Aorta (tissue), 5 donors: ENCODE measurements at places on chromosomes 5 and 9. TPM values are rescaled to one million over a fixed set of nuclear protein-coding genes. Genes with fewer than 3 reads are reported as not detected.

DNAH5 gene
- 0.03 TPM for polyA plus RNA-seq

GABRB2 gene
- 0.03 TPM for polyA plus RNA-seq

ITGA2 gene
- 2.0 TPM for polyA plus RNA-seq

CNTLN gene
- polyA plus RNA-seq: 2.6 TPM

SLCO4C1 gene
- polyA plus RNA-seq: not detected

CA9 gene
- 0.79 TPM for polyA plus RNA-seq

DNA sequence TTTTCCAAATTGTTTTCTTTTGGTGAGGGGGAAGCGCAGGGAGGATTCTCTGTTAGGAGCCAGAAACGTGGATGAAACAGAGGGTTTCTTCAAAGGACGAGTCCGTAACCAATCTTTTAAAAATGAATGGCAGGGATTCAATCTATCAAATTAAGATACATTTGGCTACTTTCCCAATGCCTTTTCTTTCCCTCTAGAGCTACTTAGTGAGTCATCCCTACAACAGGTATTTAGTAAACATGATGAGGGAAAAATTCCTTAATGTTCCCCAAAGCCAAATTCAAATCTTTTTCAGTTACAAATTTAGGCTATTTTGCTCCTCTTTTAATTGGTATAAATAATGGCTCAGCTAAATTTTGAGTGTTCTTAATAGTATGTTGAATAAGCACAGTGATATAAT, 366.4 kb upstream of the RIOK2 start:
- H3K4me1 ChIP-seq: no peaks in the 10 kb centered on the region
- H3K27me3 ChIP-seq: no peaks in the 10 kb centered on the region
- H3K4me3 ChIP-seq: no peak overlapping the region
- H3K27ac ChIP-seq: no peak overlapping the region

DNA sequence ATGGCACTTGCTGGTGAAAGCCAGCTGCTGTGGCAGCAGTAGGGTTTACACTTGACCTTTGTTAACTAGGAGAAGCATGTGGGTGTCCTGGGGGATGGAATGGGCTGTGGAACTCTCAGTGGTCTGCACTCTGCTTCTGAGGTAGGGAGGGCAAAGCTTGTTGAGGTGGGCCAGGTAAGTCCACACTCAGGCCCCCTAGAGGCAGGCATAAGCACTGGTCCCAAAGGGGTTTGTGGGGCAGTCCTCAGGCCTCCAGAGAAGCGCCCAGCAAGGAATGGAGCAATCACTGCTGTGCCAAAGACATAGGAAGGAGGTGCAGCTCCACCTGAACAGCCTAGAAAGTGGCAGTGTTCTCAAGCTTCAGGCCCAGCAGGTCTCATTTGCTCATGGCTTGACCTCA, 34.7 kb downstream of the INSL4 start:
- peaks cover 2% of the 10 kb centered on the region for H3K4me1 ChIP-seq
- DNase-seq: no peak
- H3K4me3 ChIP-seq: no peak overlapping the region
- H3K27me3 ChIP-seq: no peaks in the 10 kb centered on the region
- H3K36me3 ChIP-seq: no peaks in the 10 kb centered on the region

- no peak overlapping the region for H3K4me3 ChIP-seq
- H3K27me3 ChIP-seq: no peaks in the 10 kb centered on the region
- no peak overlapping the region for H3K27ac ChIP-seq
These were observed 31.1 kb downstream of the UBE2D2 start for GRCh38 chr5:139592289-139592688.

DNA sequence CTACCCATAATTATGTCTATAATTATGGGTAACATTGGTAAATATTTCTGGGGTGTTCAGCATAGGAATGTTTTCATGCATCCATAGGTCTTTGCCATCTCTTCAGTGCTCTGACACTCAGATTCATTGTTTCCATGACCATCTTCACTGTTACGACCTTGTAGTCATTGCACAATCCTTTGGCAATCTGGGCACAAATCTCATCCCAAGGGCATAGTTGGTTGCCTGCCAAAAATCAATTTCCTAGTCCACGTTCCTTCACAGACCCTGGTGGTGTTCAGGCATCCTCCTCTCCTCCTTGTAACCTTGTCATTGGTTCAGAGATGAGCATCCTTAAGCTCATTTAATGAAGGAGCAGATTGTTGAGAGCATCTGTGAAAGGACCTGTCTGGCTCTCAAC, 1400.7 kb downstream of the CDH12 start:
- no peaks in the 10 kb centered on the region for H3K27me3 ChIP-seq
- no peaks in the 10 kb centered on the region for H3K36me3 ChIP-seq
- H3K4me1 ChIP-seq: no peaks in the 10 kb centered on the region
- H3K27ac ChIP-seq: no peak overlapping the region
- H3K4me3 ChIP-seq: no peak overlapping the region
- DNase-seq: no peak

GRCh38 chr9:12403721-12404120, 289.5 kb upstream of the TYRP1 start:
- DNase-seq: no peak
- H3K4me3 ChIP-seq: no peak overlapping the region
- no peaks in the 10 kb centered on the region for H3K36me3 ChIP-seq
- no peaks in the 10 kb centered on the region for H3K27me3 ChIP-seq

- no peak overlapping the region for H3K4me3 ChIP-seq
- H3K36me3 ChIP-seq: peaks cover 3% of the 10 kb centered on the region
- H3K4me1 ChIP-seq: no peaks in the 10 kb centered on the region
- no peaks in the 10 kb centered on the region for H3K27me3 ChIP-seq
- DNase-seq: no peak
These were observed 39.9 kb upstream of the MTMR12 start for GRCh38 chr5:32352685-32353084.

GRCh38 chr5:137332296-137332695, 166.8 kb downstream of the SPOCK1 start:
- H3K27me3 ChIP-seq: no peaks in the 10 kb centered on the region
- no peaks in the 10 kb centered on the region for H3K36me3 ChIP-seq
- no peak overlapping the region for H3K4me3 ChIP-seq
- no peak for DNase-seq
- H3K27ac ChIP-seq: no peak overlapping the region
- no peaks in the 10 kb centered on the region for H3K4me1 ChIP-seq

DNA sequence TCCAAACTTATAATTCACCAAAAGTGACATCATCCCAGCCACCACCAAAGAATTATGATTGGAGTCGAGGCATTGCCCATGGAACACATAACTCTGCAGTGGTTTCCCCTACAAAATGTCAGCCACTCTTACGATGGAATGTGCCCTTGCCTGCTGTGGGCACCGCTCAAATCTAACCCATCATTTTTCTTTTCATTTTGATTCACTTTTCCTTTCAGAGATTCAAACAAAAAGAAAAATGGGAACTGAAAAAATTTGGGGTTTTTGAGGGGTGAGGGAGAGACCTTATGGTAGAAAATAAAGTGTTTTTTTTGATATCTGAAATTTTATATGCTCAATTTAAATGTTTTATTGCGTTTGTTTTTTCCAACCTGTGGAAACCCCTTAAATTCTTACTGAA, 28.1 kb downstream of the SMARCA2 start:
- H3K36me3 ChIP-seq: peaks cover 10% of the 10 kb centered on the region
- H3K4me1 ChIP-seq: no peaks in the 10 kb centered on the region
- no peak for DNase-seq
- H3K27me3 ChIP-seq: no peaks in the 10 kb centered on the region
- H3K4me3 ChIP-seq: no peak overlapping the region

GRCh38 chr9:98563988-98564387, 144.7 kb downstream of the GABBR2 start:
- no peak overlapping the region for H3K27ac ChIP-seq
- no peaks in the 10 kb centered on the region for H3K27me3 ChIP-seq
- H3K4me1 ChIP-seq: no peaks in the 10 kb centered on the region
- no peak for DNase-seq
- no peaks in the 10 kb centered on the region for H3K36me3 ChIP-seq
- H3K4me3 ChIP-seq: no peak overlapping the region

DNA sequence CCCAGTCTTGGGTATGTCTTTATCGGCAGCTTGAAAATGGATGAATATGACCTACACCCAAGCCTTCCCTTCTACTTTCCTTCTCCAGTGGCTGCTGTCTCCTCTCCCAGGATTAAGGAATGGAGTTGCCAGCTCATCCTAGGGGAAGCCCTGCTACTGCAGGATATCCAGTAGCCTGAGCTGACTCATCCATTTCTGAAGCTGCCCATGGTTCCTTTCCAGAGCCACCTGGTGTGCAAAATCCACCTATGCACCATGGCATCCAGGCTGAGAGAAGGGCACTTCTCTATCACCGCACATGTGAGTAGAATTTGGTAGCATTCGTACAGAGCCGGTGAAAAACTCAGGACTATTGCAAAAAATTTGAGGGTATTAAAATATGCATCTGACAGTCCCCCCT, 290.8 kb downstream of the YTHDC2 start:
- H3K36me3 ChIP-seq: no peaks in the 10 kb centered on the region
- peaks cover 2% of the 10 kb centered on the region for H3K4me1 ChIP-seq
- DNase-seq: no peak
- H3K27ac ChIP-seq: no peak overlapping the region
- H3K4me3 ChIP-seq: no peak overlapping the region

DNA sequence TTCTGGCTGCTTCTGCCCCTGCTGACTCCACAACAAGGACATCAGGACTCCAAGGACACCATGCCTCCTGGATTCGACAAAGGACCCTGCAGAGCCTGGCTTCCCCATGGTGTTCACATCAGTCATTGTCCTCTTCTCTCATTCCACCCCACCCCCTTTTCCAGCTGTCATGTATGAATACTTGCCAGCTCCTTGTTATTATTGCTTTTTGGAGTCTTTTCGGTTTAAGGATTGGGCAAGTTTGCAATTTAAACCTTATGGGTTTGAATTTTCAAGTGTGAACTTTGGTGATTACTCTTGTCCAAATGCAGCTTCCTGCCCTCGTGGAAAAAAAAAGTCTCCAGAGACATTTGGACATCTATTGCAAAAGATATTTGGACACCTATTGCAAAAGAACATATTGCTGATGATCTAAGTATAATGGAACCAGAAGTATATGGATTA, 14.2 kb upstream of the LVRN start:
- H3K4me3 ChIP-seq: no peak overlapping the region
- DNase-seq: no peak
- H3K36me3 ChIP-seq: no peaks in the 10 kb centered on the region
- no peaks in the 10 kb centered on the region for H3K27me3 ChIP-seq
- H3K27ac ChIP-seq: no peak overlapping the region

GRCh38 chr5:61327760-61328753, 4.0 kb upstream of the ZSWIM6 start:
- H3K4me3 ChIP-seq: no peak overlapping the region
- no peaks in the 10 kb centered on the region for H3K4me1 ChIP-seq
- H3K27me3 ChIP-seq: no peaks in the 10 kb centered on the region
- no peak overlapping the region for H3K27ac ChIP-seq
- no peak for DNase-seq

GRCh38 chr5:139765409-139766217, 30.0 kb upstream of the PSD2 start:
- H3K36me3 ChIP-seq: no peaks in the 10 kb centered on the region
- no peak overlapping the region for H3K4me3 ChIP-seq
- H3K27ac ChIP-seq: no peak overlapping the region
- peak; percentile 85 for DNase-seq

DNA sequence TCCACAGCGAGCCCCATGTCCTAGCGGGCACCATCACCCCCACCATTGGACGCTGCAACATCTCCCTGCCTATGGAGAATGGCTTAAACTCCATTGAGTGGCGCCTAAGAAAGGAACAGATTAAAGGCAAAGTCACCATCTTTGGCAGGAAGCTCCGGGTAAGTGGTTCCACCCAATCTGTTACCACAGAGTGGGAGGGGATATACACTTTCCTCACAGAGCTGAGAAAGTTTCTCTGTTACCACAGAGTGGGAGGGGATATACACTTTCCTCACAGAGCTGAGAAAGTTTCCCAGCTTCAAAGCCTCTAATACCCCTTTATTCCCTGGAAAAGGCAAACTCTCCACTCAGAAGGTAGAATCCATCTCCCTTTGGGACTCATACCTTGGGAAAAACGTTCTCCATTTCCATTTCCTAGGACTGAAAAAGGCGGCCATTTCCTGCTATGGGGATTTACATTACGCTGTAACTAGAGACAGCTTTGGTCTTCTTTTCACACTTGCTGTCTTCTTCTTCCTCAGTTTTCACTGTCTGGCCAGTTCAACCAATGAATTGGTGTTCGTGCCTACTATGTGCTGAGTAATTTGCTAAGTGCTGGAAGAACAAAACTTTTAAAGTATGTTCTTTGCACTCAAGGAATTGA, 63.4 kb upstream of the WWC1 start:
- H3K36me3 ChIP-seq: no peaks in the 10 kb centered on the region
- H3K27ac ChIP-seq: no peak overlapping the region
- H3K4me3 ChIP-seq: no peak overlapping the region
- DNase-seq: no peak
- no peaks in the 10 kb centered on the region for H3K27me3 ChIP-seq

DNA sequence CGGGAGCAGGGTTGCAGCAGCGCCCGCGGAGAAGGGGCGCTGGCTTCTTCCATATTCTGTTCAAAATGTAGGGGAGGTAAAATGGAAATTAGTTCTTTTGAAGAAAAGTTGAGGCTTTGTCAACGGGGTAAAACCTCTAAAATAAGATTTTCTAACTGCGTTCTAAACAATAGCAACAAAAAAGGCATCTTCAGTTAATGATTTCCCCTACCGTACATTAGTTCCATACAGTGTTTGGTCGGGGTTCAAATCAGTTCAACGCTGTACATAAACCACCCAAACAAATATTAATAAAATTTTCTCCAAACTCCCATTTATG, 343 bp upstream of the FANCC start:
- peak overlapping the region; percentile 72 for H3K4me3 ChIP-seq
- no peaks in the 10 kb centered on the region for H3K4me1 ChIP-seq
- no peak overlapping the region for H3K27ac ChIP-seq
- H3K27me3 ChIP-seq: no peaks in the 10 kb centered on the region
- H3K36me3 ChIP-seq: no peaks in the 10 kb centered on the region

- H3K36me3 ChIP-seq: no peaks in the 10 kb centered on the region
- no peak overlapping the region for H3K27ac ChIP-seq
- H3K27me3 ChIP-seq: no peaks in the 10 kb centered on the region
- no peak overlapping the region for H3K4me3 ChIP-seq
These were observed 73.8 kb downstream of the SNCAIP start for GRCh38 chr5:122385808-122386207.

DNA sequence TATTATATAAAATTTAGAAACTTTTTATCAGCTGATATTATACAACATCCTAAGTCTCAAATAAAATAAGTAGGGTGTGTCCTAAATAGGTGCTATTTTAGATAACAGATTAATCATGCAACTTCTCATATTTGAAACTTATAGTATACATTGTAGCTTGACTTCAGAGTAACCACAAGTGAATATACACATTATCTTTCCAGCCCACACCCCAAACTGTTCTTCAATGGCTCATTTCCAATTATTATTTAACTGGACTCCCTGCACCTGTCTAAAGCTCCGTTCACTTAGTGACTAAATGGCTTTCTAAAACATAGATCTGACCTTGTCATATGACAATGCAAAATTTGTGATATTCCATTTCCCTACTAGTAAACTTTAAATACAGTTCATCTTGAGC, 490.9 kb upstream of the RGMB start:
- no peak overlapping the region for H3K27ac ChIP-seq
- H3K4me1 ChIP-seq: no peaks in the 10 kb centered on the region
- no peak overlapping the region for H3K4me3 ChIP-seq
- no peaks in the 10 kb centered on the region for H3K36me3 ChIP-seq
- no peaks in the 10 kb centered on the region for H3K27me3 ChIP-seq

DNA sequence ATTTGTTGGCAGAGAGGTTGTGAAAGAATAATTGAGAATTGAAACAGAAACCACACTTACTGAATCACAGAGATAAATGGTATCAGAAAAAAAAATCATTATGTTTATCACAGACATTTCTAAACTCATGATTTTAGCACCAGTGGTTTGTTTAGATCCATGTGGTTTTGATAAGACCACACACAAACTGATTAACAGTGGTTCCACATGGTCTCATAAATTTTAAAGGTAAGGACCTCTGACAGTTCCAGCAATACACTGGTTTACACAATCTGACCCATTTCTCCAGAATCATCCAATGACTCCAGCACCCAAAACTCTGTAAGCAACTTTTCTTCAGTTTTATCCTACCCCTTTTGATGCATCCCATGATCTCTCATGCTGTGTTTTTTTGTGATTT, 261.2 kb downstream of the ANXA1 start:
- no peak overlapping the region for H3K27ac ChIP-seq
- no peaks in the 10 kb centered on the region for H3K36me3 ChIP-seq
